ENCODE measurements at places on chromosomes 7 and 10. TPM values are rescaled to one million over a fixed set of nuclear protein-coding genes. Genes with fewer than 3 reads are reported as not detected.
A peak's percentile ranks its signal among the peaks of the same experiment; 100 is the strongest.

SH2D4B gene
- total RNA-seq = not detected

SRRM3 gene
- total RNA-seq = 1.1 TPM

BTBD16 gene
- total RNA-seq = not detected

ASIC3 gene
- 11.0 TPM for total RNA-seq

GRCh38 chr7:55212838-55213237, 152.3 kb upstream of the LANCL2 start:
- H3K27me3 ChIP-seq = no peaks in the 10 kb centered on the region
- no peaks in the 10 kb centered on the region for H3K36me3 ChIP-seq
- no peaks in the 10 kb centered on the region for H3K4me1 ChIP-seq
- H3K27ac ChIP-seq = no peak overlapping the region

GRCh38 chr10:88232029-88232895, 350.9 kb downstream of the RNLS start:
- no peaks in the 10 kb centered on the region for H3K36me3 ChIP-seq
- peak; percentile 54 for DNase-seq
- H3K27ac ChIP-seq = peak overlapping the region; percentile 20

AEBP1 gene
- 23.6 TPM for total RNA-seq

GRCh38 chr10:120572307-120572706, 115.3 kb downstream of the PLPP4 start:
- no peaks in the 10 kb centered on the region for H3K36me3 ChIP-seq
- H3K4me3 ChIP-seq = no peak overlapping the region
- H3K27me3 ChIP-seq = no peaks in the 10 kb centered on the region
- H3K4me1 ChIP-seq = no peaks in the 10 kb centered on the region
- no peak overlapping the region for H3K27ac ChIP-seq
- no peak for DNase-seq

NME8 gene
- not detected for total RNA-seq

TTYH3 gene
- total RNA-seq = 2.9 TPM

DNA sequence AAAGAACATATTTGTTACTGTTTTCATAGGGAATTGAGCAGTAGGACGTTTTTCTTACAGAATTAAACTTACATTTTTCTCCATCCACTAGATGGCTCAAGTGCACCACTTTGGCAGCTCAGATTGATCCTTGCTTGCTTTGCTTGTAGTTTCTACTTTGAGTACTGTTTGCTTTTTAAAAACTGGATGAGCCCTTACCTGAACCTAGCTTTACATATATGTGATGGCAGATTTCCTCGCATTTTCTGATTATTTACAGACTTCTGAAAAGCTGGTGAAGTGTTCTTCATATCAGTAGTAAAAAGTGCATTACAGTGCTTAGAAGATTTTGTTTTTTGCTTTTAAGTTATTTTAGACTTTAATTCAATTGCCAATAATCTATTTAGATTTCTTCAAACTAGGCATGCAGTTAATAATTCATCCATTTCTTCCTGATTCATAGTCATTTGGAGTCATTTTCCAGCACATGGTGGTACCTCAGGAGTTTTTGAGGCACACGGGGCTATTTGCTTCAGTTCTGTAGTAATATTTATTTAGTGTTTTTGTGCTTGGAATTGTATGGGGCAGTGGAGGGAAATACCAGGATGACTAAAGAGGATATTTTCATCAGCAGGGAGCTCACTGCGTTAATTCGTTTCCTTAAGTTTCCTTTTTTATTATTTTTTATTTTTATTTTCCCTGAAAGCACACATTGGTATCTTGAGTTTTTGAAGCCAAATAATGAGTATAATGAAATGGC, 57.3 kb downstream of the MAPK8 start:
- peaks cover 32% of the 10 kb centered on the region for H3K4me1 ChIP-seq
- no peak overlapping the region for H3K27ac ChIP-seq
- peak; percentile 16 for DNase-seq
- no peaks in the 10 kb centered on the region for H3K36me3 ChIP-seq
- H3K27me3 ChIP-seq = no peaks in the 10 kb centered on the region

All from gastrocnemius medialis (tissue), 4 donors.